Suprapubic skin (tissue), 4 donors: ENCODE measurements at places on chromosomes 5 and 9.

- DNase-seq = no peak
These were observed 14.3 kb upstream of the MGAT1 start for GRCh38 chr5:180816608-180817534.

DNA sequence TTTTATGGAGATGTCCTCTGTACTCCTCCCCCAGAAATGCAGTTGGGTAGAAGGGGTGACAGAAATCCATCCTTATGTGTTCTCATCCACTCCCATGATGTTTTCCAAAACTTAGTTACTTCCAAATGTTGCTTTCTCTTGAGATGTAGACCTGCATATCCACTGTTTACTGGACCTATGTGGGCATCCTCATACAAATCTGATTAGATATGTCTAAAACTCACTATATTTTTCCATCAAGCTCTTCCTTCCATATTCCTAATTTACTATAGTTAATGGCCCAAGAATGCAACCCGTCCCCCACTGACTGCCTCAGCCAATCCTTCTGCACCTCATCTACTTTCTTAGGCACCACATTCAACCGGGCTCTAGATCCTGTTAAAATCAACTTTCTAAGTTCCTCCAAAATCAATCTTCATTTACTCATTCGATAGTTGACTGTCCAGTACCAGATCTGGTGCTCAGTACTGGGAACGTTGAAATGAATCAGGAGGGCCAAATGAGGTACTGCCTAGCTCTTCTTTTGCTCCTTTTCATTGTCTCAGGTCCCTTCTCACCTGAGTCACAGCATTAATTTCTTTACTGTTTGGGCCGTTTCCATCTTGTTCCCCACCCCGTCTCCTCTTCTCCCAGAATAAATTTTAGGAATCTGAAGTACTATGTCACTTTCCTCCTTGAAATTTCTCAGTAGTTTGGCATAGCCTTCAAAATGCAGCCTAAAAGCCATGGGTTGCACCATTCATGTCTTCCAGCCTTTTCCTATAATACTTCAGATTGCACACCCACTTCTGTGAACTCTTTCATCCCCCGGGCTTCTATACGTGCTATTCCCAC is 7.9 kb downstream of the PLK2 start:
- DNase-seq = no peak

DNA sequence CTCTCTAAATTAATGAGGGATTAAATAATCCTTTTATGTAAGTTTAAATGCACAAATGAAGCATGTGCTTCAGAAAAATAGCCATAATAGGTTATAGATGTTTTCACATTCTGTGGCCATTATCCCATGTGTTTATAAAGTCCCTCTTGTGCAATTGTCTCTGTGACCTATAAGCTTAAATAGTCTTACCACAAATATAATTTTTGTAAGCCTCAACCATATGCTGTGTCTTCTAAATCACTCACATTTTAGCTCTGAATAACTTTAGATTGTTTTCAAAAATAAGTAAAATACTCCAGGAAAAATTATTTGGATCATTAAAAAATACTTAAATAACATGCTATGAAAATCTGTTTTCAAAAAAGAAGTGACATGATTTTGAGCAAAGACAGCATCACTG is 1894.7 kb downstream of the MAT2B start:
- no peak for DNase-seq

DNA sequence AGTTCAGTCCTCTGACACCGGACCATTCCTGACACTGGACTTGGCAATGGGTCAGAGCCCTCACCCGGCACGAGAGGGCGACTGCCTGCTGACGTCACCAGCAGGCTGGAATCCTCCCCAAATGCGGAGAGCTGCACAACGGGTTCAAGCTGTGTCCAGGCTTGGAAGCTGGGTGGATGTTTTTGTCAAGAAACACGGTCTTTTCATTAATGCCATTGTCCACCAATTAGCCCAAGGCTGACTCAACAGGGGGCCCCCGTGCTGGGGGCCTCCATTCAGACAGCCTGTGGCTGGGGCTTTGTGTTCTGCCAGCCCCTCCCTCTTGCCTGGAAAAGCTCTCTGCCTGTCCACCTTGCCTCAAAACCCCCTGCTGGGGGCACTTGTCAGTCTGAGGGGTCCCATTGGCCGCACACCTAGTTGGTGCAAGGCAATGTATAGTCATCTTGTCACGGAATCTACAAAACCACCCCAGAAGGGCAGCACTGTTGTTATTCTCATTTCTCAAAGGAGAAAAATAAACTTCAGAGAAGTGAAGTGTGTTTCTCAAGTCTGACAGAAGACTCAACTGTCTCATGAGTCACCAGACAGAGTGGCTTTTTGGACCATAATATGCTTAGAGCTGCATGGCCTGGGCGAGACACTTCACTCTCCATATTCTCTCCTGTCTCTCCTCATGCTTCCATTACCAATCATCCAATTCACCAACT is 24.6 kb downstream of the NDUFA8 start:
- no peak for DNase-seq

- DNase-seq = no peak
These were observed 1.1 kb upstream of the DNAJB5 start for GRCh38 chr9:34988218-34989002.

GRCh38 chr9:78663369-78663768 is 366.4 kb downstream of the PSAT1 start:
- DNase-seq = no peak

DNA sequence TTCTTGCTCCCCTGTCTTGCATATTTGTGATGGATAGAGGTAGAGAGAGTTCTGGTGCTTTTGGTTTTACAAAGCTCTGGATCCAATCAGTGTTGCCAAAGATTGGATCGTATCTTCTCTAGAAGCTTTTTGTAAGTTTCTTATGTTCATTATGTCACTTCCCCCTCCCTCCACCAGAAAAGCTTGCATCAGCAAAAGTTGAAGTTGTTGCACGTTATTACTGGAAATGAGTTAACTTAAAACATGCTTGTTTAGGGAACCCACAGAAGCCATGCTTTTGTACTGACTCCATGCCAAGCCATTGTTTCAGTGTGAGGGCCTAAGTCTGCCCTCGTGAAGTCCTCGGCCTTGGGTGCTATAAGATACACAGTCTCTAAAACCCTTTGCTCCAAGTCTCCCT is 186.5 kb downstream of the ERCC6L2 start:
- DNase-seq = no peak

DNA sequence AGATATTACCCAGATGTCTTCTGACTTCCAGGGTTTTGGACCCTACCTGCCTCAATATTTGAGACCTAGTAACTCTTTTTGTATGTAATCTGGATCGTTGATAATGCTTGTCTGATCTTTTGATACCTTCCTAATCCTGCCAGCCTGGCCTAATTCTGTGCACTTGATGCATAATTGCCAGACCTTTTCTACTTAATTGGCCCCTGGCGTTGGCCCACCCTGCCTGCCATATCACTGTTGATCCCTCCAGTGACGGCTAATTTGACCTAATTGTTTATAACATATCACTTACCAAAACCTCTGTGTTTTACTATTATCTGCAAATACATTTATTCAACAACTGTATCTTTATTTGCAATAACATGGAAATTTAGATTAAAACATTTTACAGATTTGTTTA is 49.0 kb downstream of the SLC44A1 start:
- DNase-seq = no peak

DNA sequence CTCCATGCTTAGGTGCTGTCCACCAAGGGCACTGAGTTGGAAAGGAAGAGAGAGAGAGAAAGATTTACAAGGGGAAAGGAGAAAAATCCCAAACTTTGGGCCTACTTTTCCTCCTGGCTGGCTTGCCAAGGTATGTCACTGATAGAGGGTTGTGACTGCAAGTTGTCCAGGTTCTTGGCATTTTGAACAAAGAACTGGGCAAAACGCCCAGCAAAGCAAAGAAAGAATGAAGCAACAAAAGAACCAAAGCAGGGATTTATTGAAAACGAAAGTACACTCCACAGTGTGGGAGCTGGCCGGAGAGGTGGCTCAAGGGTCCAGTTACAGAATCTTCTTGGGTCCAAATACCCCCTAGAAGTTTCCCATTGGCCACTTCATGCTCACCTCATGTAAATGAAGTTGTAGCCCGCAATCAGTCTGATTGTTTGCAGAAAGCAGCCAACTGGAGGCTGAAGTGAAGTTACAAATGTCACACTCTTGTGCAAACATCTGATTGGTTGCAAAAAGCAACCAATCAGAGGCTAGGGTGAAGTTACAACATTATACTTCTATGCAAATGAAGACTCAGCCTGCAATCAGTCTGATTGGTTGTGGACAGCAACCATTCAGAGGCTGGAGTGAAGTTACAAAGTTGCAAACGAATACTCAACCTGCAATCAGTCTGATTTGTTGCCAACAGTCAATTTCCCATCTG is 263.5 kb downstream of the YTHDC2 start:
- no peak for DNase-seq

DNA sequence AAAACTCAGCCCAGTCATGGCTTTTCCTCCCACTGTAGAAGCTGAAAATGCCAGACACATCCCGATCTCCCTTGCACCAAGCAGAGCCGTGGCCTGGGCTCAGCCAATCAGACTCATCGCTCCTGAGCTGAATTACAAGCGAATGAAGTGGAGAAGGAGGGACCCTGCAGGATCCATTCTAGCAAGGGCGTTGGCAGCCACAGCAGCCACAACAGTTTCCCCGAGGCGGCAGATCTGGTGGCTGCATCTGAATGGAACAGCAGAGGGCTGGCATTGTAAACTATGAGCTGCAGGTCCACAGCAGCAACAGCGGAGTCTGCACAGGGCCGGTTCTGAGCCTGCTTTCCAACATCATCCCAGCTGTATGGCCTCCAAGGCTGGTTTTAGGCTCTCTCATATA is 23.8 kb downstream of the ALG2 start:
- no peak for DNase-seq

GRCh38 chr5:4942831-4943178 is 197.3 kb upstream of the ADAMTS16 start:
- no peak for DNase-seq

GRCh38 chr5:42399702-42400101 is 23.5 kb upstream of the GHR start:
- DNase-seq = no peak

DNA sequence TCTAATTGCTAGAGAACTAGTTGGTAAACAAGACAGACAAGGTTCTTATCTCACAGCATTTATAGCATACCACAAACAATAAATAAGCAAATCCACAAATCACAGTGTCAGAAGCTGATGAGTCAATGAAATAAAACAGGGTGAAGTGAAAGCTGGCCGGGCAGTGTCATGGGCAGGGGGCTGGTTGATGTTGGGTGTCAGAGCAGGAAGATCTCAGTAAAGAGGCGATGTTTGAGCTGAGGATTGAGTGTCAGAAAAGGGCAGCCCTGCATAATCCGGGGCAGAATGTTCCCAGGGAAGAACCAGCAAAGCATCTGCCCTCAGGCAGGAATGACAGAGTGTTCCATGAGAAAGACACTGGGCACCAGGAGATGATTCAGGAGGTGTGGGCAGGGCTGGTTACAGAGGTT is 183.4 kb downstream of the GOLPH3 start:
- no peak for DNase-seq

GRCh38 chr5:132962429-132963021 is 909 bp downstream of the AFF4 start:
- no peak for DNase-seq

GRCh38 chr9:80485420-80486250 is 913.9 kb downstream of the TLE4 start:
- DNase-seq = no peak

GRCh38 chr5:92769978-92770377 is 811.0 kb downstream of the NR2F1-AS1 start:
- DNase-seq = no peak

GRCh38 chr5:171622010-171622409 is 163.6 kb upstream of the SMIM23 start:
- DNase-seq = no peak

DNA sequence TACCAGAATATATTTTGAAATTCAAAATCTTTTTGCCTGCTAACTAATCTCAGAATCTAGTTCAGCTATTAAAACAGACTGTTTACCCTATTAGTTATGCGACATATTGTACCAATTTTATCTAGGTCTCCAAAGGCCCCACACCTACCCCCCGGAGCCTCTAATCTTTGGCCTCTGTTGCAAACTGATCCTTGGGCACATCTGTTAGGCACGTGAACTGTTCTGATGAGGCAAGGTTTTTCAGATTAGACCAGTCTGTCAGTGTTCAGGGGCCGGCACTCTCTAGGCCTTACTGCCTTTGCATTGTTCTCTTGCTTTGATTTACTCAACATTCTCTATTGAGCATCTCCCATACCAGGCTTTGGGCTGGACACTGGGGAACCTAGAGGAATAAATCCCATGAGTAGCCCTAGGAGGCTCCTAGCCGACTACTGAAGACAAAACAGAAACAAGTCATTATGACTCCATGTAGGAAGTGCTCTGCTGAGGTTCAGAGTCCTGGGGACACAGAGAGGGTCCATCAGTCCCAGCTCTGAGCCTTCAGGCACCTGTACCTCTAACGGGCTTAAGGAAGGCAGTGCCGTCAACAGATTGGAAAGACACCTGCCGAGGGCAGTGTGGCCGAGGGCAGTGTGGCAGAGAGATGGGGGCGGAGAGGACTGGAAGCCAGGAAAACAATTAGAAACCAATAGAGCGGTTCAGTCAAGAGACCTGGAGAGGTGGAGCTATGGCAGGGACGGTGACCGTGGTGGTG is 245.1 kb downstream of the AOPEP start:
- no peak for DNase-seq

DNA sequence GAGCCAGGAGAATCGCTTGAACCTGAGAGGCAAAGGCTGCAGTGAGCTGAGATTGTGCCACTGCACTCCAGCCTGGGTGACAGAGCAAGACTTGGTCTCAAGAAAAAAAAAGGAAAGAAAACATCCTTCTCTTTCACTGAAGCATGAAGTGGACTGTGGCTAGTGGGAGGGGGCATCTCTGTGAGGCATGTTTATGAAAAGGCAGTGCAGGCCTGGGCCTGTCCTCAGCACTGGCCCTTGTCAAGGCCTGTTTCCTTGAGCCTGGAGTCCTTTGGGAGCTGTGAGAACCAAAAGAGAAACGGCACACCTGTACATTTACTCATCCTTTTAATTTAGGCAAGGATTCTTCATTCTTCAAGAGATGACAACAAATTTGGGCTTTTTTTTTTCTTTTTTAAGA is 18.3 kb upstream of the FUBP3 start:
- DNase-seq = no peak

DNA sequence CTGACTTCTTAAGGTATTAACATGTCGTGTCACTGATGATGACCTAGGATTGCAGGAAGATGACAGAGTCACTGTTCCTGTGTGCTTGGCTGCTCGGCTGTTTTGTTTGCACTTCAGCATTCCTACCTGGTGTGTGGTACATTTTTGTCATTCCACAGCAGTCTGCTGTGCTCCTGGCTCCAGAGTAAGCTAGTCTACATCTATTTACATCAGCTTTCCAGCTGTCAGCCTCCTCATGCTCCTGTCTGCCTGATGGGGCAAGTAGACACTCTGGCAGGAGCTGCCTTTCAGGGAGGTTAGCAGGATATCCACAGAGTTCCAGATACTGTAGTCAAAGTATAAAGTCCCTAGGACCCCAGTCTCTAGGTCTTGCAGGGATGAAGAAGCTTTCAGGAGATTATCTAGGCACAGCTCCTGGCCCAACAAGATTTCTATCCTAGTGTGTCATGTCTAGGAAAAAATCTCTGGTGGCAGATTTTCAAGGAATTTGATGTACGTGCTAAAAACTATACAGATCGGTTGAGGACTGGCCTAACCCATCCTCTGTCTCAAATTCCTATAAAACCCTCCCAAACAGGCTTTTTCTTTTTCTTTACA is 28.4 kb downstream of the RUSC2 start:
- DNase-seq = no peak

GRCh38 chr9:127437497-127438264 is 13.5 kb downstream of the ZNF79 start:
- no peak for DNase-seq
